ENCODE measurements at places on chromosomes 2 and 18.

- no peak for DNase-seq
These were observed 94.8 kb upstream of the EPAS1 start for GRCh38 chr2:46202453-46202852.

- peak; percentile 23 for DNase-seq
These were observed 182.7 kb upstream of the EPC2 start for GRCh38 chr2:148461876-148462275.

DNA sequence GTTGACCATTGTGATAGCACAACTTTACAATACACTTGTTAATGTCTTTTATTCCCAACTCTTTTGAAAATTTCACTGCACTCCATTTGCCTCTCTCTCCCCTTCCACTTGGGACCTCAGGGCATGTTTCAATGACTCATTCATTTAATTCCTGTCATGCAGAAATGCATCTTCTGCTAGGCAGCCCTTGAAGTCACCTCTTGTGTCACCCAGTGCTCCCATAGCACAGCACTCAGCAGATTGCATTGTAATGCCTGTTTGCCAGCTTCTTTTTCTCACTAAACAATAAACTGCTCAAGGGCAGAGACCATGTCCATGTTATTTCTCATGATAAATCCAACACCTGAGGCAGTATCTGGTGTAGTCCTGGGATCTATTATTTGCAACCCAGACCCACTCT, 85.9 kb upstream of the ACSL3 start:
- DNase-seq: no peak

DNA sequence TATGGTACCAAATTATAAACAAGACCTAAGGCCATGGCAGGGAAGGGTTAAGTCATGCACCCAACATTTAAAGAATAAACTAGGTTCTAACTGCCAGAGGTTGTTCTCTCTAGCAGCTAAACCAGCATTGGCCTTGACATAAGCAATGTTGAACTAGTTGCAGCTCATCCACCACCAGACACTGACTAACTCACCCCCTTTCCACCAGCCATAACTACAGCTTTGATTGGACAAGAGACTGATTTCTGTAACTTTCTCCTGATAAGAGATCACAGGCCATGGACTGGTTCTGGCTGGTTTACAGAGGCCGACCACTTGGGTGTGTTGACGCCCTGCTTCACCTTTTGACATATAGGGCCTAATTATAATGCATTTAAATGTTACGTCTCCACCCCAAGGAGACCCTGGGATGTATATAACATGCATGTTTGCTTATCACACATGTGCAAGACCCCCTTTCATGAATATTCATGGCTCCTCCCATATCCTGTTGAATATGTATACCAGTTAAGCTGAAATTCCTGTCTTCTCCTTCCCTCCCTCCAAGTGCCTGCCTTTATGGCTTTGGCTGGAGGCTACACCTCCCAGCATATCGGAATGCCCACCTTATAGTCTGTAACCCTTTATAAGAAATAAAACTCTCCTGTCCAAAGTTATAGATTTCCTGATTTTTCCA, 75.9 kb downstream of the MRPS9 start:
- no peak for DNase-seq

DNA sequence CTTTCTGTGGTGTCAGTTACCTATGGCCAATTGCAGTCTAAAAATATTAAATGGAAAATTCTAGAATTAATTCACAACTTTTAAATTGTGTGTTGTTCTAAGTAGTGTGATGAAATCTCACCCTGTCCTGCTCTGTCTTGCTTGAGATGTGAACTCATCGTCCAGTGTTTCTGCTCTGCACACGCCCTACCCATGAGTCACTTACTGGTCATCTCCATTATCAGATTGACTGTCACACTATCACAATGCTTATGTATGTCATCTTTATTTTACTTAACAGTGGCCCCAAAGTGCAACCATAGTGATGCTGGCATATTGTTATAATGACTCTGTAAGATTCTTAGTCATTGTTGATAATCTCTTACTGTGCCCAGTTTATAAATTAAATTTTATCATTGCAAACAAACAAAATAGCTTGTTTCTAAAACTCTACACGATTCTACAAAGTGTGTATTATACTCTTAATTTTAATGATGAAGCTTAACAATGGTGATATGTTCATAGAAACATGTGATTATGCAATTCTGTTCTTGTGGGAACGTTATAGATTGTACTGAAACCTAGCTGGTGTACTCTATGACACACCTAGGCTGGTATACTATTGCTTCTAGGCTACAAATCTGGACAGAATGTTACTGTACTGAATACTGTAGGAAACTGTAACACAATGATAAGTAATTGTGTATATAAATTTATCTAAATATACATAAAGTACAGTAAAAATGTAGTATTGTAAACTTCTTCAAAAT, 1086.8 kb upstream of the PIK3C3 start:
- DNase-seq: peak; percentile 95

GRCh38 chr2:151770995-151771394, 36.7 kb upstream of the NEB start:
- DNase-seq: no peak

DNA sequence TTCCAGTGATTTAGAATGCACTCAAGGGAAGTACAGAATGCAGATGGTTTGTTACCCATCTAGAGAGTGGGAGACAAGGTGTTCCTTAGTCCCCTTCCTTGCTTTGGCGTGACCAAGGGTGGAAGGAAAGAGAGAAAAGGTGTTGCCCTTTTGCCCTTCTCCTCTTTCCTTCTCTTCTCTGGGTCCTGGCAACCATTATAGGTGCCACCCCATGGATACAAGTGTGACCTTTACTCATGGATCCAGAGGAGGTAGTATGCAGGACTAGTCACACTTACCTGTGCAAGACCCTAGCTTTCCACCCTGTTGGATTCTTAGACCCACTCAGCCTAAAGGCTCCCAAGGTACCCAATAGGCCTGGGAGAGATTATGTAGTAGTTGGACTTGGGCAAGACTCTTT, 11.6 kb upstream of the RBFA start:
- peak; percentile 43 for DNase-seq

DNA sequence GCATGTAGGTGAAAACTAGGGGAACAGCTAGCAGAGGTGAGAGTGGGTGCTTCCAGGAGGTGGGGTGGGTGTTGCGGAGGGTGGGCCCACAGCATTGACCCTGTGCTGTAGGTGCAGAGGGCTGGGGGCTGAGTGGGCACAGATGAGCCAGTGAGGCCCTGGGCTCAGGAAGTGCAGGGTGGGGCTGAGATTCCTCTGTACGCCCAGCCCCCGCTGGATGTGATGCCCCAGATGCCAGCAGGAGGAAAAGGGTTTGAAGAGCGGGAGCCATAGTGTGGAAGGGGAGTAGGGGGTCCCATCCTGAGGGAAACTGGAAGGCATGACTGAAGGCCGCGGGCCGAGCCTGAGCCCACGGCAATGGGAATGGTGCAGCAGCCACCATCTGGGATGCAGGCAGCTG, 14.1 kb upstream of the OTOS start:
- DNase-seq: no peak

GRCh38 chr2:101827246-101827645, 129.7 kb downstream of the MAP4K4 start:
- DNase-seq: peak; percentile 86

- DNase-seq: peak; percentile 73
These were observed 47.7 kb downstream of the PRKCE start for GRCh38 chr2:45699032-45699658.

DNA sequence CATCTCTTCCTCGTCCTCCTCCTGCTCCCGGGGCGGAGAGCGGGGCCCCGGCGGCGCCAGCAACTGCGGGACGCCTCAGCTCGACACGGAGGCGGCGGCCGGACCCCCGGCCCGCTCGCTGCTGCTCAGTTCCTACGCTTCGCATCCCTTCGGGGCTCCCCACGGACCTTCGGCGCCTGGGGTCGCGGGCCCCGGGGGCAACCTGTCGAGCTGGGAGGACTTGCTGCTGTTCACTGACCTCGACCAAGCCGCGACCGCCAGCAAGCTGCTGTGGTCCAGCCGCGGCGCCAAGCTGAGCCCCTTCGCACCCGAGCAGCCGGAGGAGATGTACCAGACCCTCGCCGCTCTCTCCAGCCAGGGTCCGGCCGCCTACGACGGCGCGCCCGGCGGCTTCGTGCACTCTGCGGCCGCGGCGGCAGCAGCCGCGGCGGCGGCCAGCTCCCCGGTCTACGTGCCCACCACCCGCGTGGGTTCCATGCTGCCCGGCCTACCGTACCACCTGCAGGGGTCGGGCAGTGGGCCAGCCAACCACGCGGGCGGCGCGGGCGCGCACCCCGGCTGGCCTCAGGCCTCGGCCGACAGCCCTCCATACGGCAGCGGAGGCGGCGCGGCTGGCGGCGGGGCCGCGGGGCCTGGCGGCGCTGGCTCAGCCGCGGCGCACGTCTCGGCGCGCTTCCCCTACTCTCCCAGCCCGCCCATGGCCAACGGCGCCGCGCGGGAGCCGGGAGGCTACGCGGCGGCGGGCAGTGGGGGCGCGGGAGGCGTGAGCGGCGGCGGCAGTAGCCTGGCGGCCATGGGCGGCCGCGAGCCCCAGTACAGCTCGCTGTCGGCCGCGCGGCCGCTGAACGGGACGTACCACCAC, 2.1 kb downstream of the GATA6 start:
- DNase-seq: no peak

GRCh38 chr2:234136461-234136860, 86.0 kb downstream of the SPP2 start:
- DNase-seq: no peak

DNA sequence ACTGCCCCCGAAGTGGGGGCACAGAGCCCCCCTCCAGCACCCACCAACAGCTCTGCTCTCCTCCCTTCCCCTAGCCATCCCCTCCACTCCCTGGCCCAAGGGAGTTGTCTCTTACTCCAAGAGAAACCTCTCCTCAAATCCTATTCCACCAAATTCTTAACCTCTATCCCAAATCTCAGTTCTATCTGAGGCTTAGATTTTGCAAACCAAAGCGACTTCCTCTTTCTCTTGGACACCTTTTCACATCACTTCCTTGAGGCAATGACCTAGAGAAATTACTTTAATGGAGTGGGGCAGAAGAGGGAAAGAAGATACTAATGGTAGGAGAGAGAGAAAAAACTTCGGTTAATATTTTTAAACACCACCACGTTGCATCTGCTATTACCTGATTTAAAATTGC, 167.2 kb downstream of the SS18 start:
- no peak for DNase-seq

DNA sequence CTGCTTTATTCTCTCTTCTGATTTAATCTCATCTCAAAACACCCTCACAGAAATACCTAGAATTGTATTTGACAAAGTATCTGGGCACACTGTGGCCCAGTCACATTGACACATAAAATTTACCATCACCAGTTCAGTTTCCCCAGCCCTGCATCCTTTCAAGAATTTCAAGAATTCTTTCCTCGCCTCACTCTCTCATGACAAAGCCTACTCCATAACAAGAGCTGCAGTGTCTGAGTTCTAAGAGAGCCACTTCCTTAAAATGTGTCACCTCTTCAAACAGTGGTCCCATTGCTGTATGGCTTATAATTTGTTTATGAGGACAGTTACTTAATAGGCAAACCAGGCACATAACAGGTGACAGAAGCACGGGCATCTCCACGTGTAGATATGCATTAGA, 90.9 kb upstream of the STK39 start:
- no peak for DNase-seq

Data from fibroblast of the aortic adventitia (primary cell).